AG09319 (cell line): ENCODE measurements at places on chromosomes 2 and 18.

- no peak for DNase-seq
Measured at GRCh38 chr2:10286216-10287037, 16.3 kb upstream of the HPCAL1 start.

DNA sequence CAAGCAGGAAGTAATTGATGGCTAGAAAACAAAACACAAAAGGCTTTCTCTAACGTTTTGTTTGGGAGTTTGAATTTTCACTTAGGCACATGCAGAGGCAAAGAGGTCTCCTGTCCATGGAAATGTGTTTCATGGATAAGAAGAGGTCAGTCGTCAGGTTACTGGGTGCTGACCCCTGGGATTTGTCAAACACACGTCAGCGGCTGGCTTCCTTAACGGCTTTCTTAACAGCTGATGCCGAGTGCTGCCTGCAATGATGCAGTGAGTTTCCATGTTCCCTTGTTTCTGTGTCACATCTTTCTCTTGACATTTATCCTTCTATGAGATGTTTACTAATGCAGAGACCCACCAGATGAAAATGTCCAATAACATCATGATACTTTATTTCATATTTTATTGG lies 31.7 kb downstream of the GPR39 start:
- DNase-seq, result no peak

- DNase-seq, result no peak
Measured at GRCh38 chr2:239344857-239345216, 56.0 kb downstream of the HDAC4 start.

DNA sequence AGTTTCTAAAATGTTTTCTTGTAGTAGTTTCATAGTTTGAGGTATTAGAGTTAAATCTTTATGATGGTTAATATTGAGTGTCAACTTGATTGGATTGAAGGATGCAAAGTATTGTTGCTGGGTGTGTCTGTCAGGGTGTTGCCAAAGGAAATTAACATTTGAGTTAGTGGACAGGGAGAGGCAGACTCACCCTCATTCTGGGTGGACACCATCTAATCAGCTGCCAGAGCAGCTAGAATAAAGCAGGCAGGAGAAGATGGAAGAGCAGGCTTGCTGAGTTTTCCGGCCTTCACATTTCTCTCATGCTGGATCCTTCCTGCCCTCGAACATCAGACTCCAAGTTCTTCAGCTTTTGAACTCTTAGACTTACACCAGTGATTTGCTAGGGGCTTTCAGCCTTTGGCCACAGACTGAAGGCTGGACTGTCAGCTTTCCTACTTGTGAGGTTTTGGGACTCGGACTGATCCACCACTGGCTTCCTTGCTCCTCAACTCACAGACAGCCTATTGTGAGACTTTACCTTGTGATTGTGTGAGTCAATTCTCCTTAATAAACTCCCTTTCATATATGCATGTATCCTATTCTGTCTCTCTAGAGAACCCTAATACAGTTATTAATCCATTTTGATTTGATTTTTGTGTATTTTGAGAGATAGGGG lies 56.8 kb upstream of the STK39 start:
- DNase-seq, result no peak

- peak; percentile 65 for DNase-seq
Measured at GRCh38 chr2:215899141-215900074, 113.9 kb downstream of the MREG start.

DNA sequence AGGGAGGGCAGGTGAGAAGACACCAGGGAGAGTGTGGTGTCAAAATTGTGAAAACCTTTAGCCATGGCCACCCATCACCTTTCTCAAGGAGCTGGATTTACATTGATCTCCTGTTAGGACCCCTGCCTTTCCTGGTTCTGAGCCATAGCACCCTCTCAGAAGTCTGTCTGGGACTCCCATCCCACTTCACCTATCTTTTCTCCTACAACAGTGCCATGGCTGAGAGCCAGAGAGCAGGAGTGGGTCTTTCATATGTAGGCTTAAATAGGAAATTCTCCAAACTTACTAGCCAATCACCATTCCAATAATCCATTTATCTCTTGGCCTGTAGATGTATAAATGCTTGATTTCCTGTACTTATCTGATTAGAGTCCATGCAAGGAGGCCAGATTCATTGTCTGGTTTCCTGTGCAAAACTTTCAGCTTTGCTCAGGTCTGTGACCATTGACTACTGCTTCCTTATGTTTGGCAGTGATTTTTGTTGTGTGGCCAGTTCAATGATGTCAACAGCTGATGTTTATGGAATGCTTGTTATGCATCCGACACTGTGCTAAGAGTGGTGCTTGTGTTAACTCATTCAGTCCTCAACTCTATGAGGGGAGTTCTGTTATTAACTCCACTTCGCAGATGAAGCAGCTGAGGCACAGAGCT lies 57.6 kb upstream of the IGFBP5 start:
- DNase-seq, result no peak

- no peak for DNase-seq
Measured at GRCh38 chr2:107027205-107027604, 141.2 kb upstream of the ST6GAL2 start.

- no peak for DNase-seq
Measured at GRCh38 chr2:134108113-134108512, 145.8 kb upstream of the MGAT5 start.

DNA sequence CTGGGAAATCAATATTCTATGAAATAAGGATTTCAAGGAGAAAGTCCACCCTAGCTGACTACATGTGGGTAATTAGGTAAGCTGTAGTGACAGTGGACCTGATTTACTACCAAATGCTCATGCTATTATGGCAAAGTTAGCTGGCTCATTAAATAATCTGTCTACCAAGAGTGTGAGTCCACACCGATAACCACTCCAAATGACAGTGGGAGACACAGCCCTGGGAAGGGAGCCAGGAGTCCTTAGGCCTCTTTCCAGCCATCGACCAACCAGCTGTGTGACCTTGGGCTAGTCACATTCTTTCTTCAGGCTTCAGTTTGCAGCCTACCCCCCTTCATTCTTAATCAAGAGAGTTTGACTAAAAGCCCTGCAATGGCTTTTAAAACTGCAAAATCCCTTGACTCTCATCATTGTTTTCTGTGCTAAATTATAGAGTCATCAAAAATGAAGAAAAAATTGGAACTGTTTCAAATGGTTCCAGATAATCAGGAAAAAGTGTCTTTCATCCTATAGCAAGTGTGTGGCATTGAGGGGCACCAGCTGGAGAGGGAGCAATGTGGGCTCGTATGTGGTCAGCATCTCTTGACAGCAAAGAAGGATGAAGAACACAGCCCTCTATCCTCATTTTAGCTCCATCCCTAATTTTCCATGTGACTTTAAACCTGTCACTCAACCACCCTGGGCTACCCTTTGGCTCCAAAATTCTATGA lies 45.6 kb upstream of the SLC14A2 start:
- DNase-seq, result no peak

GRCh38 chr2:79717364-79718007 lies 204.6 kb downstream of the CTNNA2 start:
- peak; percentile 14 for DNase-seq

DNA sequence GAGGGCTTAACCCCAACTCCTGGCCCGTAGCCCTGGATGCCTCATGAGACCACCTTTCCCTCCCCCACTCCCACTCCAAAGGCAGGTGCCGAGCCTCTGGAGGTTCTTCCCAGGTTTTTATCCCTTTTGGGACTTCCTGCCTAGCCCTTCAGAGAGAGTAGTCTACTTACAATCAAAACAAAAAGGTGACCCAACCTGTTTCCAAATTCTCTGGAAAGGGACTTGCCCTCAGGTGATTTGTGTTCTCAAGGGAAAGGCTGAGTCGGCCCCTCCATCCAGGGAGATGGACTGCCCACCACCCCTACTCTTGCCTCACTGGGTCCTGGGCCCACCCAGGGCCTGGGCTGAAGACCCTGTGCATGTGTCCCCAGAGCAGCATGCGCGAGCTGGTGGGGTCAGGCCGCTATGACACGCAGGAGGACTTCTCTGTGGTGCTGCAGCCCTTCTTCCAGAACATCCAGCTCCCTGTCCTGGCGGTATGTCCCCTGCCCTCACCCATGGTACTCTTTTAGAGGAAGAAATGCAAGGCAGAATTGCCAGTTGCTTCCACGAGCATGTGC lies 108.5 kb downstream of the PLB1 start:
- DNase-seq, result no peak

DNA sequence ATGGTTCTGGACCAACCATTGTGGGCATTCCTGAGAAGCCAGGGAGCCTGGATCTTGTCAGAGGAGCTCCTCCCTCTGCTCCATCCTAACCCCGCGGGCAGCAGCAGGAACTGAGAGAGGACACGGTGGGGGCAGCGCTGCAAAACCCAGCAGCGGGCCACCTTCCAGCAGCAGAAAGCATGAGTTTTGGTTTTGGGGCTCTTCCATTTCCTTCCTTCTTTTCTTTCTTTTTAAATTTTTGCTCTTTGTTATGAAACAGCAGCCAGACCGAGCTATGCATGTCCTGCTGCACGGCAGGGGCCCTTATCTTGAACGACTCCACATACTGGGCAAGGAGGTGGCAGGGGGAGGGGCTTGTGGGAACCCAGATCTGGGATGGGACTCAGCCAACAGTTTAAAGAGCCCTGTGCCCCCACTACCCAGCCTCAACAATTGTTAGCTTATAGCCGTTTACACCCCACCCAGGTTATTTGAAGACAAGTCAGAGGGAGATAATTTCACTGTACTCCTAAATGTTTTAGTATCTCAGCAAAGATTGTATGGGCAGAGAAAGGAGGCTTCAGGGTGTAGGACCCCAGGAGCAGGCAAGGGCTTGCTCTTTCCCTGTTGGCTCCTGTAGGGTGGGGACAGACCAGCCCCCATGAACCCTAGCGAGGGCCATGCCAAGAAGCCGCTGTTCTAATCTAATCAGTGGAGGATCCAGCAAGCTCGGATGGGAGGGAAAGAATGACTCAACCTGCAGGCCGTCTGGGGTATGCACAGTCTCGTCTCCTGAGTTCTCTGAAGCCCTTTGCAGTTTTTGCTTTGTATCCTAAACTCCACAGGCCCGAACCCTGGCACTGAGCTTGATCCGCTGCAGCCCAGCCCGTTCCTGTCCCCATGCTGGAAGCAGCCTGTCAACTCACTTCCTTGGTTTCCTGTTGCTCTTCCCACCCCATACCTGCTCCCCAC lies 75.3 kb downstream of the LRRFIP1 start:
- no peak for DNase-seq

- no peak for DNase-seq
Measured at GRCh38 chr2:207049122-207049521, 109.8 kb downstream of the CPO start.

DNA sequence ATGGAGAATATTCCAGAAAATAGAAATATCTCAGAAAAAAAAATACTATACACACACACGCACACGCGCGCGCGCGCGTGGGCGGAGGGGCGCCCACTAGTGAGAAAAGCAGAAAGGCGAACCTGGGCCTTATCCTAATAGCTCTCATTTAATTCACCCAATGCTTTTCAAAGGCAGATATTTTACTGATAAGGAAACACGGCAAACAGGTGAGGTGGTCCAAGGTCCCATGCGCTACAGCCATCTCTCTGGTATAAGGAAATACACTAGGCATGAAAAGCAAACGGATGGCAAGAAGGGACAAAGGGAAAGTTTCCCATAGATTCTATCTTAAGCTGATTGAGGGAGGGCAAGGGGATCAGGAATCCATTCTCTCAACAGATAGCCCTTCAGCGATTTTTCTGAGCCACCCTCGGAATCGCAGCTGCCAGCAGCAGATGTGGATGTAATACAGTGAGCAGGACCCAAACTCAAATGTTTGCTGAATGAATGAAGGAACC lies 136.7 kb downstream of the TMEM247 start:
- DNase-seq, result no peak

GRCh38 chr18:58792086-58792485 lies 72.6 kb upstream of the ZNF532 start:
- DNase-seq, result no peak

DNA sequence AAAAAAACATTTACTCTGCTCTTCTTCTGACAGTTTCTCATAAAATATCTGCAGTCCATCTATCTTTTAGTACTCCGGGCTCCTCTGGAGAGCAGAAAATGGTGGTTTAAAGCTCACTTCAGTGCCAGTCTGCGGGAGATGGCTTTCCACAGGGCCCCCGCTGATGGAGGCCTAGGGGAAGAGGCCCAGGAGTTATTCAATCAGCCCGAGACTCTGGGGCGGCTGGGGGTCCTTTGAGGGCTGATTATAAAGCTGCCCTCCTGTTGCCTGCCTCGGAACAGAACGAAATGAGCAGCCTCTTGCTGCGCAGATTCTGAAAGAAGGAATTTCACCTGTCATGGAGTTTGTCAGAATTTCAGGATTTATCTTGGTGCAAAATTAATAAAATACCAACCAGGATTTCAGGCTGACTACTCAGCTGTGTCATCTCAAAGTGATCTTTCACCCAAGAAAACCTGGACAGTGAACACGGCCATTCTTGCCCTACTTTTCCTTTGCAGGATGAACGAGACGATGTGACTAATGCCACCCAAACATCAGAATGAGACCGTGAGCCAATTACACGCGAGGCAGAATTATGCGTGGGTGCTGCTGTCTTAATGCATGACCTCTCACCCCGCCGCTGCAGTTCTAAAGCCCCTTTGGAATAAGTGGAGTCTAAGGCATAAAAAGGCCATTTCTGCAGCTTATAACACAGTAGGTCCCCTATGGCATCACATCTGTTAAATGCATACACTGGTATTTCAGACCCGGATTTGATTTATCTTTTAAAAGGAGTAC lies 273.8 kb downstream of the ZNF521 start:
- no peak for DNase-seq

- DNase-seq, result no peak
Measured at GRCh38 chr18:67451960-67452359, 64.6 kb downstream of the DSEL start.

GRCh38 chr2:109021895-109022300 lies 32.9 kb upstream of the EDAR start:
- no peak for DNase-seq

- DNase-seq, result no peak
Measured at GRCh38 chr2:221969087-221969829, 329.5 kb downstream of the PAX3 start.

DNA sequence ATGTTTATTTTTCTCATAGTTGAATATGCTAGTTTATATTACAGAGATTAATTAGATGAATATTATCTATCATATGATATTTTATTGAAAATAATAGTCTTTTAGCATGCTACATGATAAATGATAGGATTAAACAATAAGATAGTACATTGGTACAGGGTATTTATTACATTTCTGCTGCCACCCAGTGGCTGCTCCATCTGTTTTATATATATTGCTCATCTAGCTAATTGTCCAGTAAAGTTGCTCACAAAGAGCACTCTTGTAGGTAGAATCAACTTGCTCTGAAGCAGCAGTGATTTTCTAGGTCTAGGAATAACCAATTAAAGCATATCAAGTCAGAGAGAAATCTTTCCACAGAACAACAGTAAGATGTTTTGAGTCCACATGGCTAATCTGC lies 183.3 kb downstream of the ASXL3 start:
- DNase-seq, result no peak

- DNase-seq, result no peak
Measured at GRCh38 chr18:9708057-9708433, at the start of gene RAB31. Gene RAB31, plus strand, starts transcription at chr18:9708301. Its CDS starts 105 bp downstream, at chr18:9708406.

DNA sequence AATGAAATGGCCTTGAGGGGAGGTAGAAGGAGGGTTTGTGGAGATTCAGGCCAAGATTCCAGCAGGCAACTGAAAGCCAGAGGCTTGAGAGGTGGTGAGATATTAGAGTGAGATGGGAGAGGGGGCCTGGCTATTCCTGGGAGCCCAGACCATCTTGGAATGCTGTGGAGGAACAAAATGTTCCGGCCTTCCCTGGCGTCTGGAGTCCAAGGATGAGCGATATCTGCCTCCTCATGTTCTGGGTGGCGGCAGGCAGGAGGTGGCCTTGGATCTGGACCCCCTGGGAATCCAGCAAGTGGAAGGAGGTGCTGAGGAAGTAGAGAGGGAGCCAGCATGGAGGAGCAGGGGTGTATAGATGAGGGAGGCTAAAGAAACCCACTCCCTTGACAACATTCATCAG lies 335.9 kb downstream of the CYP26B1 start:
- no peak for DNase-seq
